G401 (cell line): ENCODE measurements at places on chromosomes 3 and 15. TPM values are rescaled to one million over a fixed set of nuclear protein-coding genes. Genes with fewer than 3 reads are reported as not detected.

DNA sequence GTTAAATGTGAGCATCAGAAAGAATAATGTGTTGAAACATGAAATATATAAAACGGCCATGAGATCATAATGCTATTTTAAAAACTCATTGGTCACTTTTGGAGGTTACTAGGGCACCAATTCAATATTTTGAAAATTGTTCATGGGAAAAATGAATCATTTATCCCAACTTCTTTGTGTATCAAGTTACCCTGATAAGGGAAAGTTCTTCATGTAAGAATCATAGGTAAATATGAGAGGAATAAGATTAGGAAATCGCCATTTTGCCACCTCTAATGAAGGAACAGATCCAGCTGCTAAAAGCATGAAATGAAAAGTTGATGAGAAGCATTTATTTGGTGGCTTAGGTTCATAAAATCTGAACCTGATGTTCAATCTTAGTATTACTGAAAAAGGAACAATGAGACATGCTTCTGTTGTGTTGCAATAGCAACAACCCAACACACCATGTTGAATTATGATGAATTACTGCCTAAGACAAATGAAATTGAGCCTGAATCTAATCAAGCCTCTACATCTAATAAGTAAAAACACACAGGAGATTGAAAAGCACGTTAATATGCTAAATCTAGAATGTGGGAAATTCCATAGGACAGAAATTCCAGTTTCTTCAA is 32.5 kb downstream of the ABHD5 start:
- no peak for DNase-seq

DNA sequence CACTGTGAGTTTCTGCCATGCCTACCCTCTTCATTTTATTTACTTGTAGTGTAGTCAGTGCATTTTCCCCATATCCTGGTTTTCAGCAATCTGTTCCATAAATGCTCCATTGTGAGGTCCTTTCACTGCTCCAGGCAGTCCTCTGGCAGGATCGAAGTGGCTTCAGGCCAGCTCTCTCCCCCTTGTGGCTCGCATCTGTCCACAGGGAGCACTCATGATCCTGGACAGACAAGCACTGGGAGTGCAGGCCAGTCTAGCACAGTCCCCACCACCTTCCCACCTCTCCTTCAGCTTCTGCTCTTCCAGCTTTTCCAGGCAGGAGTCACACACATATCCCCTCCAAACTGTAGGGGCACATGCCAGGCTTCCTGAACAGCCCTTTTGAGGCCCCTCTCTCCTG is 173.6 kb downstream of the PPM1L start:
- DNase-seq: peak; percentile 36

- DNase-seq: peak; percentile 19
These were observed 1.0 kb downstream of the LYSMD4 start for GRCh38 chr15:99732124-99732750.

The KLF15 gene
- 5.9 and 8.7 TPM in 2 replicates for total RNA-seq

DNA sequence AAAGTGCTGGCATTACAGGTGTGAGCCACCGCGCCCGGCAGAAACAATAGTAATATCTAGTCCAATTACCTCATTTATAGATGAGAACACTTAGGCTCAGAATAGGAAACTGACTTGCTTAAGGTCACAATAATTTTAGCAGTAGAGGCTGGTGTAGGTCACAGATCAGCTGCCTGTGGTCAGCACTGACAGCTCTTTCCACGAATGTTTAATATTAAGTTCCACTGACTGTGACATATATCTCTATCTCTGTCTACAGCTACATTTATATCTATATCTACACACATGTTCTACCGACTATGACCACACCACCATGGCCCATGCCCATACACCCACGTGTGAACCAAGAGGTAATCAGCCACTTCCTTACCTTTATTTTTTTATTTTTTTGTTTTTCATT is 40.2 kb upstream of the DLG1 start:
- no peak for DNase-seq

DNA sequence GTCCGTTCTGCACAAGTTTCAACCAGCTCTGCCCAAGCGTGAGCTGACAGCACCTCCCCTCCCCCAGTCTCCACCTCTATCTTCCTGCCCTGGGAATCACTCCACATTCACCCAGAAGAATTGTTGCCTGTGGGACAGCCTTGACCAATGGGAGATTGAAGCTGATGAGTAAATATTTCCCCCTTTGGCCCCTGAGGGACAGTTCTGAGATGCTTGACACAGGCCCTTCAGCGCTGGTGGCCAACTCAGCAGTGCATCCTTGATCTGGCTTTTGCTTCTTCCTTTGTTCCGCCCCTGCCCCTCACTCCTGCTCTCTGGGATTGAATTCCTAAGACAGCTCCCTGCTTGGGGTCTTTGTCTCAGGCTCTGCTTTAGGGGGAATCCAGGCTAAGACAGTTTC is 13.1 kb upstream of the SKIC8 start:
- no peak for DNase-seq

The CA12 gene
- 3.8 and 7.9 TPM in 2 replicates for total RNA-seq

The SNTN gene
- total RNA-seq: not detected in 2 replicates

DNA sequence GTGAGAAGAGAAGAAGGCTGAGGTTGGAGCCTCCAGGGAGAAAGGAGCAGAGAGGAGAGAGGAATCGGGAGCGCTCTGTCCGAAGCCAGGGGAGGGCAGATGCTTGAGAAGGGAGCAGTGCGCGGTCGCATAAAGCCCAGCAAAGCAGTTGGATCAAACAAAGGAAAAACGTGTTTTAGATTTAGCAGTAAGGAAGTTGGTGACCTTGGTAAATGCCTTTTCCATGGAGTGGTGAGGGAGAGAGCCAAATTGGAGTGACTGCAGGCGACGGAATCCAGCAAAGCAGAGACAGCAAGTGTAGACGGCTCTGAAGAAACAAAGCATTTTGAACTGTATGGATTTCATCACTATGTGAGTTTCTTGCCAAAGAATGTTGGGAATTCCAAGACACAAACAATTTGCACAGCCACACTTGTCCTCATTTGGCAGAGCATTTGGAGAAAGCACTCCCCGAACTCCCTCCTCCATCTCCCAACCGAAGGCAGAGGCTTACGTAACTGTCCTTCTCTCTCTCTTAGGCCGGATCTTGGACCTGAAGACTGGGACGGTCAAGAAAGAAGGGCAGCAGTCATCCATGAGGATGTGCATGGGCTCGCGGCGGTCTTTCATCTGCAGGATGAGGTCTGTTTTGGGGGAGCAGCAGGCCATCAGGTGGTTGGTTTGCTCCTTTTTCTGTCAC is 103.6 kb downstream of the ARNT2 start:
- DNase-seq: no peak

- no peak for DNase-seq
These were observed 683.8 kb downstream of the ZNF385D start for GRCh38 chr3:21067031-21067813.

- no peak for DNase-seq
These were observed 53.9 kb downstream of the RLBP1 start for GRCh38 chr15:89167267-89168176.

GRCh38 chr3:23162934-23163333 is 40.2 kb upstream of the UBE2E2 start:
- no peak for DNase-seq

DNA sequence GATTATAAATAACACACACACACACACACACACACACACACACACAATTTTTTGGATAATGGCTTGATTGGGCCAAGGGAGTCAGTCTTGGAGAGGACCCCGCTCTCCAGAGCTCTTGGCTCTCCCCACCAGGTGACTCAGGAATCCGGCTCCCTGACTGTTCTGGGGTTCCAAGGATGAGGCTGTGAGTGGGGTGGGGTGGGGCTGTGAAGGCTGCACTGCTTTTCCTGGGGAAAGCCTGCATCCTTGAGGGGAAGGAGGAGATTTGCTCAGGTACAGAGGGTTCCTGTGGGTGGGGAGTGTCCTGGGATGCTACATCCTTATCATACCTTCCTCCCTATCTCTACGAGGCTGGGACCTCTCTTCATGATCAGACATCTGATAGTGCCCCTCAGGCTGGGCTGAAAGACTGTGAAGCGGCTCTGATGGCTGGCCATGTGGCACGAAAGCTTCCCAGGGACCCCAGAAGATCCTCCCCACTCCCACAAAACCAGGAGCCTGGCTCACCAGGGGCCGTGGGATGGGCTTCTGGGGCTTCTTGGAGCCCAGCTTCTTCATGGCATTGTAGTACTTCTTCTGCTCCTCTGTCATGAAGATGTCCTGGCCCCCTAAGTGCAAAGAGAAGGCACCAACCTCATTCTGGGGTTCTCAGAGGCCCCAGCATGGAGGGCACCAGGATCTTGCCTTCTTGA is 59.2 kb downstream of the EXOG start:
- DNase-seq: no peak

DNA sequence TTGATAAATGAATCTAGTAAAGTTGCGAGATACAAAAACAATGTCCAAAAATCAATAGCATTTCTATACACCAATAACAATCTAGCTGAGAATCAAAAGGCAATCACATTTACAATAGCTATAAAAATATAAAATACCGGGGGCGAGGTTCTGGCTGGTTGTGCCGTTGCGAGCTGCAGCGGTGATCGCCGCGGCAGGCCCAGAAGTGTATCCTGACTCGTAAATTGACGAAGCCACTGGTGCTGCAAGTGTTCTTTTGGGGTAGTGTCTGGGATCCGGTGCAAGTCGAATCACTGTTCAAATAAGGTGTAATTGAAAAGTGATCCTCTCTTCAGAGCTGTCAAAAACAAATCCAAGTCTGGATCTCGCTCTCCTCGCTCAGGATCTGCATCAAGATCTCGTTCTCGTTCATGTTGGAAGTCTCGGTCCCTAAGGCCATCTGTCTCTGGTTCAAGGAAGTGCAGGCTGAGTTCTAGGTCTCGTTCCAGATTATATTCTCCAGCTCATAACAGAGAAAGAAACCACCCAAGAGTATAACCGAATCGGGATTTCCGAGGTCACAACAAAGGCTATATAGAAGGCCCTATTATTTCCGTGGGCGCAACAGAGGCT is 80.1 kb upstream of the STT3B start:
- no peak for DNase-seq

The CCDC33 gene
- total RNA-seq: 3.5 and 16.8 TPM in 2 replicates

- no peak for DNase-seq
These were observed 83.8 kb downstream of the PTPRG start for GRCh38 chr3:61645148-61645547.

- no peak for DNase-seq
These were observed 156.8 kb downstream of the TBC1D5 start for GRCh38 chr3:17585394-17586325.

The TRH gene
- total RNA-seq: not detected in 2 replicates

The GUCA1C gene
- total RNA-seq: not detected in 2 replicates

GRCh38 chr3:101989578-101990200 is 140.4 kb downstream of the NFKBIZ start:
- DNase-seq: no peak

The SH3GL3 gene
- not detected in 2 replicates for total RNA-seq

- no peak for DNase-seq
These were observed 90.6 kb downstream of the IQSEC1 start for GRCh38 chr3:12982619-12983101.

The BOC gene
- total RNA-seq: not detected in 2 replicates

- no peak for DNase-seq
These were observed 3.3 kb upstream of the ITPKA start for GRCh38 chr15:41490355-41490754.

The TYRO3 gene
- 25.9 and 26.2 TPM in 2 replicates for total RNA-seq

GRCh38 chr3:166263460-166263859 is 426.2 kb upstream of the BCHE start:
- DNase-seq: no peak

The TM4SF18 gene
- total RNA-seq: 13.4 and 36.7 TPM in 2 replicates

The KNL1 gene
- total RNA-seq: 38.4 and 40.6 TPM in 2 replicates

The HERC2 gene
- total RNA-seq: 30.2 and 62.2 TPM in 2 replicates

The XCR1 gene
- 0.06 TPM in 1 of 2 replicates, not detected in the other for total RNA-seq

DNA sequence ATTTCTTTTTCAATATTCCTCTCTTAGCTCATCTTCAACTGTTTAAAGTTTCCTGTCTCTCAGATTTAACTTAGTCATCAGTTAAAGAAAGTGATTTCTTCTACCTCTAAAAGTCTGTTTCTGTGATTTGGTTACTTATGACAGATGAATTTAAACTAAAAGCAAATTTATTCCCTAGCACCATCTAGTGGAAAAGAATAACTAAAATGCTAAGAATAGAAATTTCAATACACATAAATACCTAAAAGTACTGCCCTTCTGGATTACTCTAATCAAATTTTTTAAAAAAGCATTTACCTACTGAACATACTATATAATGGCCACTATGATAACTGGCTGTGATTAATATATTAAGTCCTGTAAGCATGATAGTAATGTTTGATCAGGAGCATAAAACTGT is 14.0 kb upstream of the ZCWPW2 start:
- DNase-seq: peak; percentile 27

DNA sequence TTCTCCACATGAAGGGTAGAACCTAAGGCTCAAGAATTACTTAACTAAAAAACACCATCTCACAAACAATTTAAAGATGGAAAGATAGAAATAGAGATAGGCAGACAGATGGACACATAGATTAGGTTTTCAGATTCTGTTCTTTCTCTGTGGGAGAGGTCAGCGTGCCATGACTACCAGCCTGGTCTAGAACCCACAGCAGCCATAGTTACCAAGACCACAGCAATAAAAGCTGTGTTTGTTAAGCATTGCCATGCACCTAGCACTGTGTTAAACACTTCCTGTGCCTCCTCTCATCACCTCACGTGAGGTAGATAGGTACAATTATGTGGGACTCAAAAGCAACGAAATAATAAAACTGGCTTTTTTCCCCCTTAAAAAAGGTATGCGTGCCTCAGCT is 83.1 kb upstream of the TSEN2 start:
- DNase-seq: no peak

The XRN1 gene
- 3.9 and 7.7 TPM in 2 replicates for total RNA-seq

DNA sequence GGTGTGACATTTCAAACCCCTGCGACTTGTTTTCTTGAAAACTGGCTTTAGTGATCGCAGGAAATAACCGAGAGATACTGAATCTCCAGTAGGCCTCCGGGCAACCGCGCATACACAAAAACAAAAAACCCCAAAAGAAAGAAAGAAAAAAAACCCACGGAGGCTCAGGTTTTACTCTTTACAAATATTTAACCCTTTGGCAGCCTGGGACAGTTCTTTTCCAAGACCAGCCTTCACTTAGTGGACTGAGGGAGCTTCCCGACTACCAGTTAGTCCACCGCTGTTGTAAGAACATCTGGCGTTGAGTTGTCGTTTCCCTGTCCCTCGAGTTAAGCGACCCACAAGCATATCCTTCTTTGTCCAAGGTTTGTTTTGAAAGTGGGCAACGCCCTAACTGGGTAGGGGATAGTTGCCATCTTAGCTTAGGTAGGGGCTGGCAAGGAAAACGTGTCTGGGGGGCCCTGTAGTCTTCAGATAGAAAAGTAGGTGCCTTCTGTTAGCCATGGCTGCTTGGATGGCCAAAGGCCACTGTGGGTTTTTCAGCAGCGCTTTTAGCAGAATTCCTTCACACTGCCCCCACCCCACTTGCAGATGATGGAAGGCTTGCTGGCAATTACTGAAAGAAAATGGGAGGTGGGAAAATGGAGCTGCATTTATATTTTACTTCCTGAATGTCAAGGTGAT is 6.9 kb downstream of the ISL2 start:
- no peak for DNase-seq

- no peak for DNase-seq
These were observed 708 bp downstream of the ESYT3 start for GRCh38 chr3:138434875-138435772.

GRCh38 chr3:150547045-150547741 is 606 bp downstream of the EIF2A start:
- no peak for DNase-seq
